ENCODE measurements at places on chromosomes 12 and 14.

- DNase-seq: no peak
Observed at GRCh38 chr12:77231501-77231918, 166.1 kb upstream of the E2F7 start.

GRCh38 chr14:69694730-69695281 is 72.1 kb upstream of the SRSF5 start:
- no peak for DNase-seq

GRCh38 chr14:91521061-91521640 is 11.0 kb upstream of the PPP4R3A start:
- DNase-seq: no peak

GRCh38 chr12:57793920-57794319 is 11.3 kb downstream of the TSFM start:
- DNase-seq: no peak

GRCh38 chr12:52070185-52070925 is 577 bp downstream of the ATG101 start:
- no peak for DNase-seq

DNA sequence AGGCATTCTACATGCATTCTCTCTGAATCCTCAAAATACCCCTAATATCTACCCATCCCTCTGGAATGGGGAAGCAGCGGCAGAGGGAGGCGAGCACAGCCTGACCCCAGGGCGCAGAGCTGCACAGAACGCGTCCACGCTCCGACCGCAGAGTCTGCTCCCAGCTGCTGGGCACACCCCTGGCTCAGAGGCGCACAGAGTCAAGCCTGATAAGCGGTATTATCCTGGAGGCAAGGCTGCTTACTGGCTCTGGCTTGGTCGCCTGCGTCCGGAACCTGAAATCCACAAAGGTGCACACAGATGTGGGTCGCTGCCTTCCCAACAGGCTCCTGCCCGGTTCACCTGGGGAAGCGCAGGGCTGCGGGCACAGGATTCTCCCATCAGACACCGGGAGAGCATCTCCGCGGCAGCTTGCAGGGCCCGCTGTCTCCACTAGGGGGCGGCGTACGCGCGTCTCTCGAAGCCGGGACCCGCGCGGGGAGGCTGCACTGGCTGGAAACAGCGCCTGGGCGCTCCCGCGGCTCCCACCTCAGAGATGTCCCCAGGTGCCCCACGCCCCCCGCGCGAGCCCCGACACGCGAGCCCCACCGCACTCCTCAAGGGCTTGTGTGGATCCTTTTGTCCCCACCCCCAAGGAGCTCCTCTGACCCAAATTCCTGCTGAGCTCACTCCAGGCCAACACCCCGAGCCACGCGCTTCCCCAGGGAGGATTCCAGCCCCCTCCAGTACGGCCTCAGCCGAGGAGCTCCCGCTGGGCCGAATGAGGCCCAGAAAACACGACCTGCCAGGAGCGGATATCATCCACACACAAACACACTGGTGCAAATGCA is 120.1 kb upstream of the FZD10 start:
- no peak for DNase-seq

- DNase-seq: no peak
Observed at GRCh38 chr14:90778571-90779255, 37.5 kb downstream of the TTC7B start.

DNA sequence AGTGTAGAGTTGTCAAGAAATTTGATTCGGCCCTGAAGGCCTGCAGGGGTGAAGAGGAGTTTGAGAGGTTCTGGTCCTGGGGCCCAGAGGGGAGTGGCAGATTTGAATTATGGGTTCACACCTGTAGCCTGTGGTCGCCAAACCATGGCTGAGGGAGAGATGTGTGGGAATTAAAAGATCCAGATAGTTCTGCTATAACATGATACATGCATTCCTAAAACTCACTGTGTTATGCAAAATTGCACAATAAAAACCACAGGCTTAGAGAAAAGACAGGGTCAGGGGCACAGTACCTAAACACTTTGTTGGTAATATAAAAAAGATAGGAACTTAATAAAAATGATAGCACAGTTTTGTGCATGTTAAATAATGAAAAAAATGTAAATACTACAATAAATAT is 106.2 kb downstream of the TMEM30B start:
- no peak for DNase-seq

DNA sequence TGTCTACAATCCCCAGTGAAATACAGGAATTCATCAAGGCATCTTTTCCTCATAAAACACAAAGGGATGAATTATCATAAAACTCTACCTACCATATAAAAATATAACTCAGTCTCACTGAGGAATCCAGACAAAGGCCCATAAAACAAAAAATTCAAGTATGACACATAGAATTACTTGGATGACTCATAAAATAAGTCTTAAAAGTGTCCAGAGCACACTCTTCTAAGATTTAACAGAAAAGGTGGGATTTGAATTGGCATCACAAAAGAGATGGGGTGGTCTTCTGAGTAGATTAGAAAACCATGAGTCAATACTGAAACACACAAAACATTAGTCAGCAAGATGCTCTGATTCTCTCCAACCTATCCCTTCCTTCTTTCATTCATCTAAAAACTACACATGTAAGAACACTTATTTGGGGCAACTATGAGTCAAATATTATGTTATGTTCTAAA is 202.7 kb upstream of the GARIN6 start:
- no peak for DNase-seq

DNA sequence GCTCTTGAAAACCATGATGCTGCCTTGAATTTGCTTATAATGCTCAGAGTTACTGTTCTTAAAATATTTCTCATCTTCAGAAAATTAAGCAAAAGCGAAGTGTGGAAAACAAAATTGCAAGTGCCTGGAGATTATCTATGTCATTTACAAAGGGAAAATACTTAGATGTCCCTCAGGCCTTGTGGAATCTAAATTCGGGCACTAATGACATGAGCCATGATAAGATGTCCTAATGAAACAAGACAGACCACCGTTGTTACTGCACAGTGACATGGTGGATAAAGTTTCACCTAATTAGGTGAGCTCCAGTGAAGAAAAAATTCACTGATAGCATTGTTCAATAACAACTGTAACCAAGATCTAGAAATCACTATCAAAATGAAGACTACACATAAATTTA is 30.4 kb downstream of the PPP1R13B start:
- no peak for DNase-seq

DNA sequence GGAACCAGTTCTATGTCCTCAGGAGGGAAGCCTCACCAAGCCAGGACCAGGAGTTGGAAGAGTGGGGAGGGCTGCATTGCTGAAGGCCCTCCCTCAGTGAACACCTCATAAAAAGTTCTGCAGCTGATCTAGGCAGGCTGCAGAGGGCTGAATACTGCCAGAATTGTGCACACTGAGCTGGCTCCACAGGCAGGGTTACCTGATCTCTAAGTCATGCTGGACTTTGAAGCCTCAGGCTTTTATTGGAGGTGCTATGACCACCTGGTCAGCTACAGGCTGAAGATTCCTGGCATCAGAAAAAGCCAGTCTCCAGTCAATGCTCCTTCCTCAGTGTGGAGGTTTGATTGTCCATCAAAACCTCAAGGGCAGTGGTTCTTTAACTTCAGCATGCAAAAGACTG is 39.7 kb downstream of the FOS start:
- no peak for DNase-seq

DNA sequence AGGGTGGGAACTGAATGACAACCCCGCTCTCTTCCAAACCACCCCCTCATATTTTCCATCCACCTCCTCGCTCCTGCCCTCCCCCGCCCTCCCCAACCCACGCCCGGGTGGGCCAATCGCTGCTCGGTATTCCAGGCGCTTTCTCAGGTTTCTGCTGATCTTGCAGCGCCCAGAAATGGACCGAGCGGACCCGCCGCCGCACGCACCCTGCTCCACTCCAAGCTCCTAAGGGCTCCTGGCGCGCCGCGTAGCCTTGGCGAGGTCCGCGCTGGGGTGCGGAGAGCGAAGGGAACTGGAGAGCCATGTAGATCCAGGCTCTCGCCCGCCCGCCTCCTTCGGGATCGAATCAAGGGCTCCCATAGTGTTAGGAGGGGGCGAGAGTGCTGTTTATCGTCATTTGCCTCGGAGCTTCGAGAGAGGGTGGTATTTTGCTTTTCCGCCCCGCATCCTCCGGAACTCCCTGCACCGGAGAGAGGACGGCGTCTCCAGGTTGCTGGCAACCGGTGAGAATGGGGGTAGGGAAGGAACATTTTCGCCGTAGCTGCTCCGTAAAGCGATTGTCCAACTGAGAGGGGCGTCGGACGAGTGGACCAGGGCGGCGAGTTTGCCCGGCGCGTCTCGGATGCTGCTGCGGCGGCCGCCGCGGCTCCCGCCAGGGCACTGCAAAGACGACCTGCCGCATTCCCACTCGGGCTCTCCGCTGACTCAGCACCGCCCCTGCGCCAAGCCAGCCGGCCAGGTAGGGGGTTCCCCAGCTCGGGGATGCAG is at the start of gene KCNA1:
TSS of gene KCNA1 (plus strand) at position 172 of the 768 bp plus-strand sequence. CDS start 1,474 bp downstream, outside the sequence.
- DNase-seq: no peak

- DNase-seq: no peak
Observed at GRCh38 chr12:110600254-110600653, 13.7 kb upstream of the TCTN1 start.

GRCh38 chr12:13099844-13100604 is 3.4 kb downstream of the GSG1 start:
- no peak for DNase-seq

GRCh38 chr12:50934981-50935807 is 17.1 kb upstream of the HIGD1C start:
- DNase-seq: no peak

GRCh38 chr14:90299408-90299807 is 32.3 kb downstream of the NRDE2 start:
- no peak for DNase-seq

- no peak for DNase-seq
Observed at GRCh38 chr12:50282721-50283228, 545 bp downstream of the LIMA1 start.

- no peak for DNase-seq
Observed at GRCh38 chr12:10842862-10843261, 6.4 kb downstream of the PRR4 start.

GRCh38 chr14:94394581-94395207 is 6.3 kb upstream of the SERPINA1 start:
- no peak for DNase-seq

DNA sequence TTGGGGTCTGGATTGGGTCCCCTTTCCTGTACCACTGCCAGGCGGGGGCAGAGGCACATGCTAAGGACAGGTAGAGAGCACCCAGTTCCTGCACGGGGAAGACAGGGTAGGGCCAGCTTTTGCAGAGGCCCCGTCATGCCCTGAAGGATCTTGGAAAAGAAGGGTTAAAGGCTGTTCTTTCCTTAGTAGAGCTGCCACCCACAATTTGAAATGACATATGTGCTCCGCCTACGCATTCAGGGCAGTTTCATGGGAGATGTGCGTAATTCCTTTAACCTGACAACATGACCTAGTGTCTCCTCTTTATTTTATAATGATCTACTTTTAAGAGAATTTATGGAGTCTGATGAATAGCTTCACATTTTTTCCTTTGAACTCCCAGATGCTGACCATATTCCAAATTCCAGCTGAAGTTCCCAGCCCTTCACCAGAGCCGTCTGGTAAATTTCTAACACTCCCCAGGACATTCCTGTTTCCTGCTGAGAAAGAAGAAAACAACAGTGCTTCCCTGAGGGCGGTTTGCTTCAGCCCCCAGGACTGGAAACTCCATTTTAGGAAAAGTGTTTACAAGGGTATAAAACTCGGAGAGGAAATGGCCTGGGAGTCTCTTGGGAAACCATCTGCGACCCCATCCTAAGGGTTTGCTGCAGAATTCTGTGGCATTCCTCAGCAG is 58.9 kb upstream of the PLEKHG3 start:
- DNase-seq: no peak

All from stimulated activated CD8-positive, alpha-beta memory T cell treated with anti-CD3 and anti-CD28 coated beads, Interleukin-4, amount 100 ng/mL, for 1 hour (primary cell).